ENCODE measurements at places on chromosomes 3 and 15. TPM values are rescaled to one million over a fixed set of nuclear protein-coding genes. Genes with fewer than 3 reads are reported as not detected.

DNA sequence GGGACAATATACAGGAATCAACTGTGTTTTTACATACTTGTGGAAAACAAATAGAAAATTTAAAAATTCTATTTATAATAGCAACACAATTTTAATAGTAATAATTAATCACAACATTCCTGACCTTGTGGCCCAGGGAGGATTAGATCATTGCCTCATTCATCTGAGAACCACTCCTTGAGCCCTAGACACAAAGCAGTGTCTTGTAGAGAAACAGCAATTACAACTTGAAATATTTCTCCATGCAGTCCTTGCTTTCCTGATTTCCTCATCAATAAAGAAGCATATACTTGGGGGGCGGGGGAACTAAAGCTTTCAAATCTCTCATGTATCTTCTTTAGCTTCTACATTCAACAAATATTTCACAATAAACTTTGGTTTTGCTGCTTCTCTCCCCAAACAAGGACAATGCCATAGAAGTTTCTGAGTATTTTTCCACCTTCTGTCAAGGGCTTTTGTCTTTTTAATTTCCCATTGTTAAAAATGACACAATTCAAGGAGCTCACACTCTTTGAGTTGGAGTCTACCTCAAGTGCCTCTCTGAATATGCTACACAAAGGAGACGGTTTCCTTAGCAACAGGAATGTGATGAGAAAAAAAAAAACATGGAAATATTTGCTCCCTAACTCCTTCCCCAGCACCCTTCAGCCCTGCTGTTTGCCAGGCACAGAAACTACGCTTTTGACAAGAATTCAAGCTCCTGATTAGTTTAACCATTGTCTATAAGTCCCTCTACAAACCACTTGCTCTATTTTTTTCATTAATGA is 118.8 kb downstream of the ARPP21 start:
- no peak for DNase-seq

GOLGA6L4 gene
- 3.6 TPM for total RNA-seq

DNA sequence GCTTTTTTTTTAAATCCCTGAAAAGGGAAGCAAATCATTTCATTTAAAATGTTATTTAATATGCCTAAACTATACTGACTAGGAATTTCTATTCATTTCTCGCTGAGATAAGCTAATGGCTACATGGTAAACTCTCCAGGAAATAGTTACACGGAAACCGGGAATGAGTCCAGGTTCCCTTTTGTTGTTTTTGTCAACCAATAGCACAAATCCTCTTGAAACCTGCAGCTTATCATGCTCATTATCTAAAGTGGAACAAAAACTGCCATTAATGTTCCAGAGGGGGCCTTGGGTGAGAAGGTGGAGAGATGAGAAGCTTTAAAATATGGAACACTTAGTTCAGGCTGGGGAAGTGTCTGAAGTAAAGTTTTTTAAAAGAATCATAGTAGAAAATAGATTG is 113.5 kb upstream of the ALCAM start:
- DNase-seq, result no peak

GRCh38 chr3:111761309-111761795 is 97.7 kb upstream of the PHLDB2 start:
- DNase-seq, result peak; percentile 68

DNA sequence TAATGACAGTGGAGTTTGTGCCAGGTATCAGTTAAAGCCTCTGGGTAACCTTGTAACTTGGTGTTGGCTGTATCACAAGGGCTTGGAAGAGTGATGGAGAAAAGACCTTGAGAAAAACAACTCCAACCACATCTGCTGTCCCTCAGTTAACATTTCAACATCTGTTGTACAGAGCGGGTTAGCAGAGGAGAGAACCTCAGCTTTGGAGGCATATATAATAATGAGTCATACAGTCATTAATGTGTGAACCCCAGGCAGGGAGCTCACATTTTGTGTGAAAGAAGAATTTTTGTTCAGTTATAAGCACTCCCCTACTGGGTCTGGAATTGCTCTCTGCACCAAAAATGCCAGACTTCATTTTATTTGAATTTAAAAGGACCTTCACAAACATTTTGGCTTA is 439.5 kb downstream of the PDCD6IP start:
- DNase-seq, result no peak

PARL gene
- total RNA-seq, result 45.3 TPM

DNA sequence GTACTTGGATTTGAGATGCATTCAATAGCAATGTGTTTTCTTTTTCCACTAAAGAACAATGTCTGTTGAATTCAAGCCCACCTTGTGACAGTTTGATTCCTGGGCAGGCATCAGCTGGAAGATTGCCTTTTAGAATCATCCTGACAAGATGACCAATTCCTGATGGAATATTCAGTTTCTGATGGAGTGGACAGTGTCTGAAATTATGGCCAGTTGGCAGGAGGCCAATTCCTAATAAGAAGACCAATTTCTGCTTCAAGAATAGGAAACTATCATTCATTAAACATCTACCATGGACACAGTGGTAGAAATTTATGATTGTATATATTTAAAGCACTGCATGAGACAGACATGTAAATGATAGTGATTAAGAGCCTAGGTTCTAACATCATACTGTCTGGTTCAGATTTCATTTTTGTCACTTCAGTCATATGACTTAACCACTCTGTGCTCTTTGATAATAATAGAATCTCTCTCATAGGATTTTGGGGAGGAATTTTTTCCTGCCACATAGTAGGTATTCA is 133.6 kb downstream of the CLSTN2 start:
- DNase-seq, result no peak

GRCh38 chr3:73576999-73577461 is 47.7 kb downstream of the PDZRN3 start:
- DNase-seq, result no peak

DNA sequence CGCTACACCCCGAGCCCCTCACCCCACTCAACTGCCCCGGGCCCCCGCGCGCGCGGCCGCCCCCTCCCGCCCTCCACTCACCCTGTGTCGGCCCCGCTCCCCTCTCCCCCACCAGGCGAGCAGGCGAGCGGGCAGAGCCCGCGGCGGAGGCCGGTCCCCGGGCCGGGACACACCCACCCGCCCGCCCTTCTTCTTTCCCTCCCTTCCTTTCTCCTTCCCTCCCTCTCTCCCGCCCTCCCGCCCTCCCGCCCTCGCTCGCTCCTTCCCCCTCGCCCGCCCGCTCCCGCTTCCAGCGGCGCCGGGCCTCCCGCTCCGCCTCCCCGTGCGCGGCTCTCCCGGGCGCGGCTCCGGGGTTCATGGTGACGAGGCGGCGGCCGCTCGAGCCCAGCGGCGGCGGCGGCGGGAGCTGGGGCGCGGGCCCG is at the start of gene CTDSPL:
TSS of gene CTDSPL (plus strand) at position 261 of the 422 bp plus-strand sequence. CDS start 320 bp downstream, outside the sequence.
- DNase-seq, result no peak

- DNase-seq, result no peak
Observed at GRCh38 chr15:92928225-92928750, 28.2 kb downstream of the CHD2 start.

DNA sequence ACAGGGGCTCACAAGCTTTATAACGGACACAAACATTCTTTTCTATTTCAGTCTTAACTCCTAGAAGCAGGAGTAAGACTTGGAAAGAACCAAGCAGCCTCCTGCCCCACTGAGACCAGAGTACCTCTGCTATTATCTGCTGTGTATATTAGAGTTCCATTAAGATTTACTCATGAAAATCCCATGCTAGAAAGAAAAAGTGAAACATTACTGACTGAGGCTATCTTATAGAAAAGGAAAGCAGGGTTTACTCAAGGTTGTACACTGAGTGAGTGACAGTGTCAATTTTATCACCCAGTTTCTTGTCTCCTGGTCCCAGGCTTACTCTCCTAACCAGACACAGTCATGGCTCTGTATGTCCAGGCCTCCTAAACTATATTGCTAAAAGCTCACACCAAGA is 97.9 kb upstream of the SOX2 start:
- DNase-seq, result no peak

LRTM1 gene
- not detected for total RNA-seq

DNA sequence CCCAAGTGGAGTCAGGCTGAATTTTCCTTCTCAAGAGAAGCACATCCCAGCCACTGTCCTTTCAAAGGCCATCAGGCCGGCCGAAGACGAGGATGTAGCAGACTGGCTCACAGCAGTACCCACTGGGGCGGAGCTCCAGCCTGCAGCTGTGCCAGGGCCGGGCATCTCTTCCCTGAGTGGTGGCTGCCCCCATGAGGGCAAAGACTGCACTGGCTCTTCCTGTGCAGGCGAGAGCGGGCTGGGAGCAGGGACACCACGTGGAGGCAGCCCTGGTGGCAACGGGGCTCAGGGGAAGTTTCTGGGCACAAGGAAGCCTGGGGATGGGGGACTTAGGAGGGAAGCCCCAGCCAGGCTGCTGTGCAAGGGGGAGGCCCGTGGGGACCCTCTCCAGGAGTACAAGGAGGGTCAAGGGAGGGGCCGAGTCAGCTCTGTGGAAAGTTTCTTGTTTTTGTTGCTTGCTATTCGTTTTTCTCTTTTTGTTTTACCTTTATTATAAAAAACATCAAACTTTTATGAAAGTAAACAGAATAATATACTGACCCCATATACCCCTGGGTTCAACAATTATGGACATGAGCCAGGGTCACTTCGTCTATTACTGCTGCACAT is 66.1 kb downstream of the RPN1 start:
- peak; percentile 38 for DNase-seq

GRCh38 chr15:70853973-70854665 is at the start of gene LARP6:
Gene LARP6 (minus strand): TSS chr15:70854157. CDS start chr15:70854088, 69 bp downstream.
- DNase-seq, result no peak

GRCh38 chr15:39589815-39590644 is 9.2 kb downstream of the THBS1 start:
- no peak for DNase-seq

Data from kidney epithelial cell (primary cell).